ENCODE measurements at places on chromosomes 3 and 15.

- DNase-seq, result peak; percentile 76
Observed at GRCh38 chr15:40047415-40048210, 8.6 kb upstream of the SRP14 start.

GRCh38 chr15:61989667-61990066 is 70.6 kb downstream of the VPS13C start:
- no peak for DNase-seq

- DNase-seq, result no peak
Observed at GRCh38 chr15:50260969-50261496, 4.5 kb downstream of the HDC start.

DNA sequence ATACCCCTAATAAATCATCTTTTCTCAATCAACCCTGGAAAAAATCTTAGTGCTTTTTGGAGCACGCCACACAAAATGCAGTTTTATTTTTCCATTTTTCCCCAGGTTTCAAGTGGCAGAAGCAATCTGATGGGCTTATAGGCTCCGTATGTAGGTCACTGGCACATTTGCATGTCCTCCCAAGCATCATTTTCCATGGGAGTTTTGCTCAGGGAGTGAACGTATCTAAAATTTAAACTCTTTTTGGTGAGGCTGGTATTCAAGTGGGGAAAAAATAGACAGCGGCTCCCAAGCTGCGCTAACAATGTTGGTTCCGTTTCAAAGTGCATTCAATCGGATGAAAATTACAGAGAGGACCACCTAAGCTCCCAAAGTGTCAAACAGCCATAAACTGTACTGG is 233.4 kb downstream of the MEX3B start:
- no peak for DNase-seq

- DNase-seq, result peak; percentile 28
Observed at GRCh38 chr3:101803173-101803782, 24.3 kb downstream of the NXPE3 start.

DNA sequence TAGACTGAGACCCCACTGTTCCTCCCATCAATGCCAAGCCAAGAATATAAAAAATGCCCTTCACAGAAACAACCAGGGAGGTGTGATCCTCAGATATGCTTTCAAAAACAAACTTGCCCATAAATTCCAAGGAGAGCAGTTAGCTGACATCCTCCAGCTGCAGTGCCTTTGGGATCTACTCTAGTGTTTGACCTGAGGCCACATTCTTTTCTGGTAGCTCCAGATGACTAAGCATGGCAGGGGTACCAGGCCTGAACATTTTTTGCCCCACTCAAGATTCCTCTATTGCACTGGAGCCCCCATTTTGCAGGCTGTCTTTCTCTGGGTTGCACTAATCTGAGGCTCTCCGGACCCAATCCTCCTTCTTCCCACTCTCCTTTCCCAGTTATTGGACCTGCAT is 27.9 kb upstream of the ACP3 start:
- no peak for DNase-seq

- no peak for DNase-seq
Observed at GRCh38 chr15:59668556-59668955, 11.2 kb upstream of the GTF2A2 start.

GRCh38 chr3:98577178-98577895 is 16.1 kb downstream of the CPOX start:
- DNase-seq, result no peak

DNA sequence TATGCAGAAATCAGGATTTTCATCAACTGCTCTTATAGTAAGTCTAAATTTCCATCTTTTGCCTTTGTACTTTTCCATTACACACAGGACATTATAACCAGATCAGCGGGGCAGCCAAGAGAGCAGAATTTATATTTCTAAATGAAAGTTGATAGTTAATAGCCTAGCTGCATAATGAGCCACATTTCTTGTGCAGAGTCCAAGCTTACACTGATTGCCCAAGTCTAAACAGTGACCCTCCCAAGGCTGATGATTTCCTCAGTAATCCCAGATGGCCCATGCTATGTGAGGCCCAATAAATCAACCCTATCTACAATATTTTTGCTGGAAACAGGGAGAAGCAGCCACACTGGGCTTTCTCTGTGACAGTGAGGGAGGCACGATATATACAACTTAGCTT is 475.8 kb upstream of the KCNMB2 start:
- DNase-seq, result no peak

DNA sequence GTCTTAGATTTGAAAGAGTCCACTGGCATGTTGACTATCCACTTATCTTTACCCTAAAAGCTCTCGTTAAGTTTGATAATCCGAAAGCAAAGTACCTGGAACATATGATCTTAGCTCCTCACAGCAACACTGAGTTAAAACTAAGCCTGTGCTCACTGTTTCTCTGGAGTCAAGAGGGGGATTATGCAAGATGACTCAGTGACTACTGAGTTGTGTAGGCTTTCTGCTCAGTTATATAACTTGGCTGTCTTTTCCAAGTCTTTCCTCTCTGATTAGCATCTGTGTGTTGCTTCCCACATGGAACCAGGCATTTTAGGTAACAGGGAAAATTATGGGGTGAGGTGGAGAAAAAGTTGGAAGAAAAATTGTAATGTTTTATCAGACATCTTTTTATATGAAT is 31.2 kb upstream of the MYO5C start:
- no peak for DNase-seq

GRCh38 chr3:59440285-59441028 is 390.6 kb upstream of the CFAP20DC start:
- no peak for DNase-seq

DNA sequence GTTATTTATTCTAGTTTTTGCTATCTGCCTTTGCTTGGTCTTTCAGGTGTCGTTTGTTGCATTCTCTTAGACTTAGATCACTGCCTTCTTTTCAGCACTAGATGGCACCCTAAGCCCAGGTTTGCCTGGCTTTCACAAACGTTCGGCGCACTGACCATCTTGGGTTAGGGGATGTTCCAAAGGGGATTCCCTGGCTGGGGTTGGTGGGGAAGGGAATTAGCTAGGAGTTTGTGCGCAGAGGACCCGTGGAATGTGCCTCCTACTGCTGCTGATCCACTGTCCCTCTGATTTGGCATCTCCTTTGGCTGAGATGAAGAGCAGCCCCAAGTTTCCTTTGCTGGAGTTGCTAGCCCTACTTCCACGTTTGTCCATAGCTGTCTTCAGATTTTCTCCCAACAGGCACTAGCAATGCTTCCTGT is 33.9 kb downstream of the PFN2 start:
- no peak for DNase-seq

DNA sequence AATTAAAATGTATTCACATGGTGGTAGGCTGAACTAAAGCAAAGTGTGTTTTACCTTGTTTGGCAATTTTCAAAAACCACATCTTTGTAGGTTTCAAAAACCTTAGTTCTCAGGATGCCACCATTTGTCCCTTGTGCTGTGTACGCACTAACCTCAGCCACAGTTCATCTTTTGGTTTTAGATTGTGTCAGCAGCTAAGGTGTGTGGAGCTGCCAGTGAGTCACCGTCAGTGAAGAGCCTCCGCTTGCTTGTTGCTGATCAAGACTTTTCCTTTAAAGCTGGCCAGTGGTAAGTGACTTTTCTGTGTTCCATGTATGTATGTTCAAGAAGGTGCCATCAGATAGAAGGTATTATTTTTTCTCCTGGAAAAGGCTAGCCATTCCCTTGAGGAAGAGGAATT is 21.1 kb downstream of the OXNAD1 start:
- DNase-seq, result no peak

GRCh38 chr3:180070925-180071324 is 34.2 kb upstream of the PEX5L start:
- DNase-seq, result no peak

DNA sequence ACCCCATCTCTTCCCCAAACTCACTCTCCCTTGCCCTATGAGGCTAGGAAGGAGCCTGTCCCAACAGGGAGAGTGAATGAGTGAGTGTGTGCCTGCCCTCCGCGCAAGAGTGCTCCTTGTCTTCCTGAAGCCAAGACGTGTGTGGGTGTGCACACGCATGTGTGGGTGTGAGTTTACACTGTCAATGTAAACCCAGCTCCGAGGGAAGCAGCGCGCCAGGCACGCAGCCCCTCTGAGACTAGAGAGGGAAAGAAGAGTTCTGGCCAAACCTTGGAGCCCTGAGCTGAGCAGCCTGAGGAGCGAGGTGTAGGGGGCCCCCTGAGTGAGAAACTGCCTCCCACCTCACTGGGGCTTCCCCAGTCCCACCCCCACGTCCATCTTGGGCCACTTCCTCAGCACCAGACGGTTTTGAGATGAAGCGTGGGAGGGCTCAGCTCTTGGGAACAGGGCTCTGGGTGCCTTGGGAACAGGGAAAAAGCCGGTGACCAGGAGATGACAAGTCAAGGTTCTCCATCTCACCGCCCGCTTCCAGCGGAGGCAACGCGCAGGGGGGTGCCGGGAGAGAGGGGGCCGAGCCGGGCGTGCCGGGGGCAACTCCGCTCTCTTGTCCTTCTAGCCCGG is 5.1 kb downstream of the MECOM start:
- no peak for DNase-seq

GRCh38 chr3:170558427-170558826 is 27.4 kb downstream of the SLC7A14 start:
- no peak for DNase-seq

DNA sequence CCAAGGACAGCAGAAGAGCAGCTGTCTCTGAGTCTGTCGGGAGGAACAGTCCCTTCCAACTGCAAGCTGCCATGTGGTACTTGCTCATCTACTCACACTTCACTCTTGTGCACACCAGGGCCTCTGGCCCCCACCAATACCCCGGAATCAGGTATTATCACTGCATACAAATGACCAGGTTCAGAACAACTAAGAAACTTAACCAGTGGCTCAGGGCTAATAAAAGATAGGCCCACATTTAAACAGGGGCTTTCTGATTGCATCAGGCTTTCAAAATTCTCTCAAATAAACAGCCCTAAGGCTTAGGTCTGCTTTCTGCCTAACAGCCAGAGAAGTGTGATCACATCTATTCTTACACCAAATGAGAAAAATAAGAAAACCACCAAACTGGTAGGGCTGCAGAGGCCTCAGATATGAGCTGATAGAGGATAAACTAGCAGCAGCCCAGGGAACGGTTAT is 20.7 kb downstream of the CCDC12 start:
- no peak for DNase-seq

GRCh38 chr3:24519368-24520100 is 24.9 kb upstream of the THRB start:
- DNase-seq, result no peak

- no peak for DNase-seq
Observed at GRCh38 chr3:105553851-105554250, 187.1 kb downstream of the ALCAM start.

DNA sequence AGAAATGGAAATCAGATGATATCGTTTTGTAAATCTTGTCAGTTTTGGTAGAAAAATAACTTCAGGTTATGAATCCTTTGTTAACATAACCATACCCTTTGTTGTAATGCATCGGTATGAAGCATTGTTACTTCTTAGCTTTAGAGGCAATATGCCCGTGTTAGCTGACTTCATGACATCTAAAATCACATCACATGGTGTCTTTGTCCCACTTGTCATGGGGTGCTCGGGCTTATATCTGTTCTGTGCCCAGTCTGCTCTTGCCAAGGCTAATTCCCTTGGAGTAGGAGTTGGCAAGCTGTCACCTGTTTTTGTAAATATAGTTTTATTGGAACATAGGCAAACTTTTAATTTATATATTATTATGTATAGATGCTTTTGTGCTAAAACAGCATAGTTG is 39.6 kb downstream of the SLC25A26 start:
- DNase-seq, result no peak

DNA sequence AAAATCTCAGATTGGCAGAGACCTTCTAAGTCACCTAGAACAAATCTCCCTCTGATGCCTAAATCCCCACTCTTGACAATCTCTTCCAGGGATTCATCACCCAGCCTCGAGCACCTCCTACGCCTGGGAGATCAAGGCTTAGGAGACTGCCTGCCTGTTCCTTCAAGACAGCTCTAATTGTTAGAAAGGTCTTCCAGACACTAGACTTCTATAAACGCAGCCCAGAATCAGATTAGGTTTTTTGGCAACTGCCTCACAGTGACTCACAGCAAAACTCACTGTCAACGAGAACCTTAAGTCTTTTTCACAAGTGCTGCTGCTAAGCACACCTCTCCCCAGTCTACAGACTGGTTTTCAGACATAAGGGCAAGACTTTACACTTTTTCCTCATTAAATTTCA is 23.1 kb downstream of the SRGAP3 start:
- DNase-seq, result no peak

DNA sequence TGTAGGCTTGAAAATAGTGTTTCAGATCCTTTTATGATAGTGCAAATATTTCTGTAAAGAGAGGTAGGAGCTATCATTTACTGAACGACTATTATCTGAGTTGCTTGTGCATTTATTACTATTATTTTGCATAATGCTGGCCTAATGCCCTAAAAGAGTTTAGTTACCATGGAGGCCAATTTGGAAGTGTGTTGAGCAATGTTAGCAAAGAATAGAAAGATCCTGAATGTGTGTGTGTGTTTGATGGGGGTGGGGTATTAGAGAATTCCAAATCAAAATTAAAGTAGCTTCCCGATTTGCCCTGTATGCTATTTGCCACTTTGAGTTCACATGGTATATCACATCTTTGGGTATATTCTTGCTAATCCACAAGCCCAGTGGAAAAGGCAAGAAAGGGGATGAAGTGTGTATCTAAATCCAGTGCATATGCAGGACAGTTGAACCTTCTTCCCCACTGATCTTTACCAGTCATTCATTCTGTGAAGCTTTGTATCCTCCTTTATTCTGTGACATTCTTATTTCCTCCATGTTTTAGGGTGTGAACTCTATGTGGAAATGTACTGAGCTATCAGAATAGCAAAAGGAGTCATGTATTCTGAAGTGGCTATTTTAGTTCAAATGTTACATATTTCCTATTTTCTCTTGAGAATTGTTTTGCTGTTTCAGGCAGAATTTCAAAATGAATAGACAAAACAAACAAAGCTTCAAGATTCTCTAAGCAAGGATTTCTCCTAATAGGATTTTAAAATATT is 45.7 kb upstream of the PLSCR5 start:
- no peak for DNase-seq

DNA sequence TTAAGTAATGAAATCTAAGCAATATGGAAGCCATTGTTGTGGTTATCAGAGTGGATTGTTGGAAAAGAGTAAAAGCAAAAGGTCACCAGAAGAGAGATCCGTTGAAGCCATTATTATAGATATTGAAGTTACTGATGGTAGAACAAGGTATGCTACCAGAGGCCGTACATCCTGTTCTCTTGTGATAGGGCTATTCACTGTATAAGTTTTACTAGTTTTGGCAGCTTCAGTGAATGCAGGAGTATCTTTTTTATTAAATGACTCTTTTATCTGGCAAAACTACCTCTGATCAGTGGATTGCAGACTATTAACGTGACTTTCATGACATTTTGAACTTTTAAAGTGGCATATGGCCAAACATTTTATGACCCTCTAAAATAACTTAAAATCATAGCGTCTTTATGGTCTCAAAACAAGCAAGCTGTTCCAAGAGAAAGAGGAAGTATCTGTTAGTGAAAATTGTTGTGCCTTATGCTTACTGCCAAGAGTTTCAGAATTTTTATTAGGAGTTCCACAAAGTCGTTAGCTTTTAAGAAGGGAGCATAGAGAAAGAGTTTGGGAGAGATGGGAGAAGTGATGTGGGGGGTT is 102.9 kb downstream of the LRRC49 start:
- DNase-seq, result no peak

GRCh38 chr3:191330530-191331048 is 263 bp upstream of the UTS2B start:
- DNase-seq, result no peak
